ENCODE measurements at places on chromosomes 6 and 20.

GRCh38 chr20:44637522-44638372 lies 13.8 kb downstream of the ADA start:
- no peak for DNase-seq

DNA sequence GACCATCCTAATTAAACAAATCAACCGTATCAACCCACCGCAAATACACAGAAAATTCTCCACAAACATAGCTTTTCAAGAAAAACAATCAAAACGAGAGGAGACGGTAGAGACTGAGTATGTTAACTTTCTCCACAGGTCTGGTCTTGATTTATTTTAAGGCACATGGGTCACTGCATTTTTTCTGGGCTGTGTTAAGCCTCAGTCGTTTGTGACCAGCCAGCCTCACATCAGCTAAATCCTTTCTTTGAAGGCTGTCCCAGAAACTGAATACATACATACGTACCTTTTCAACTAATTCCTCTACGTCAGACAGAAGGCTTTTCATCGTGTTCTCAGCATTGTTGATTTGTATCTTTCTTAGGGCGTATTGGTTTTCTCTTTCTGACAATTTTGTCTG lies 69.4 kb downstream of the LAMA4 start:
- no peak for DNase-seq

- no peak for DNase-seq
These were observed 53.2 kb downstream of the RAMACL start for GRCh38 chr6:166533205-166533824.

- no peak for DNase-seq
These were observed 4.9 kb upstream of the BEND6 start for GRCh38 chr6:56949925-56950495.

GRCh38 chr6:140773276-140773675 lies 1359.4 kb upstream of the GJE1 start:
- DNase-seq, result no peak

DNA sequence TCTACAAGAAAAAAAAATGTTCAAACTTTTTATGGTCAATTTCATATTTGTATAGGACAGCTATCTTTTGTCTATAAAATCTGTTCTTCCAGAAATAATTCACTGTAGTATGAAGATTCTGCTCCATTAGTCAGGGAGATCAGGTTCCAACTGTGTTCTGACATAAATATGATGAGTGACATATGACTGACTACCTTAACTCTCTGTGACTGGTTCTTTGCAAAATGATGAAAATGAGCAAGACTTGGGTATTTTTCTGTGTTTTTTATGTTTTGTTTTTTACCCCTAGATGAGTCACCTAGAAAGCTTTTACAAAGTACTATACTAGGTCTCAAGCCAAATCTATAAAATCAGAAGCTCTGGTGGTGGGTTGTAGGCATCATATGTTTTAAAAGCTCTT lies 229.6 kb downstream of the MMUT start:
- no peak for DNase-seq

GRCh38 chr6:169989594-169989993 lies 238.2 kb downstream of the ERMARD start:
- DNase-seq, result no peak

GRCh38 chr6:111653979-111654378 lies 48.3 kb upstream of the TRAF3IP2 start:
- DNase-seq, result no peak

GRCh38 chr6:52522655-52523054 lies 54.2 kb downstream of the TRAM2 start:
- no peak for DNase-seq

- no peak for DNase-seq
These were observed 23.6 kb downstream of the NTSR1 start for GRCh38 chr20:62732031-62732760.

DNA sequence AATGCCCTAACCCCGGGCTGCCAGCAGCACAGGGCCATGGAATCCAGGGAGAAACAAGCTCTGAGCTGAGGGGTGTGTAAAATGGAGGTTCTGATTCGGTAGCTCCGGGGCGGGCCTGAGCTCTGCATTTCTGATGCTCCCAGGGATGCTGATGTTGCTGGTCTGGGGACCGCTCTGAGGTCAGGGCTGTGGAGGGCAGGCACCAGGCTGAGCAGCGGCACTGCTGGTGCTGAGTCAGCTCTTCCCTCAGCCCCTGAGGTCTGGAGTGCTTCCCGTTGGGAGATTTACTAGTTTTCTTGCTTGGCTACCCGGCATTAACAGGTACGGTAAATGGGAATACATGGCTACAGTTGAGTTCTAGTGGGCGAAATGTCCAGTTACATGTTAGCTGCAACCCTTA lies 18.6 kb upstream of the CST3 start:
- DNase-seq, result no peak

GRCh38 chr6:98958776-98959175 lies 11.0 kb upstream of the FBXL4 start:
- no peak for DNase-seq

DNA sequence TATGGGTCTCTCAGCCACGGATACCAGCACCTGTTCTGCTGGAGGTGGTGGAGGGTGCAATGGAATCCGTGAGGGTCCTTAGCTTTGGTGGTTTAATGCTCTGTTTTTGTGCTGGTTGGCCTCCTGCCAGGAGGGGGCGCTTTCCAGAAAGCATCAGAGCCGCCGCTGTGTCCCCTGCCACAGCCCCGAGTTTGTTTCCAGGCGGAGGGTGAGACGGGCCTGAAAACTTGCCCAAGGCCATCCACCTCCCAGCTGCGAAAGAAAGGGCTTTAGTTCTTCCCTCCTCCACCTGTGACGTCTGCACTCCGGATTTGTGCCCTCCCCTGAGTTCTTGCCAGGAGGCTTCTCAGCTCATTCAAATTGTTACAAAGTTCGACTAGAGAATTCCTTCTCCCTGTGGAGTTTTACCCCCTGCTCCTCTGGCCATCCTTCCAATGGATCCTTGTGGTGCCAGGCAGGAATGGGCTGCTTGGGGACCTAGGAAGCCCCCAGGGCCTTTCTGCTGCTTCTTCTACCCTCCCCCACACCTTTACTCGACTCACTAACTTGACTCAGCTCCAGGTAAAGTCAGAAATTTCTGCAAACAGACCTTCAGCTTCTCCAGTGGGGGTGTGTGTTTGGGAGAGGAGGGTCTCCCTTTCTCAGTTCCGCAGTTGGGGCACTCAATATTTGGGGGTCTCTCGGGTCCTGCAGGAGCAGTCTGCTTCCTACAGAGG lies 873.7 kb downstream of the KIF16B start:
- no peak for DNase-seq

DNA sequence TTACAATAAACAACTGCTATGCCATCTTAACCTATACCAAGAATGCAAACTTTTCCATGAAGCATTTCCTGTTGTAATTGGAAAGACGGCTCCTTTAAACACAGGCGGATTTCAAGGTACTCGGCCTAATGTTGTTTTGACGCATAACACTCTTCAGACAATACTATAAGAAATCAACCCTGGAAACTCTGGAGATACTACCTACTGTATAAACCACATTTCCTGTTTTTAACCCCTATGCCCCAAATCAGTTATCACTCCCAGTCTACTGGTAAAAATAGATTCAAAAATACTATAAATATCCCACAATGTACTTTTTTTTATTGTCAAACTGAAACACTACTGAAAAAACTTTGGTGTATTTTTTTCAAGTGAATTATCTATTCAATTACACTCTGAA lies 118.1 kb downstream of the IRF4 start:
- no peak for DNase-seq

GRCh38 chr6:110329348-110329713 lies 28.8 kb downstream of the METTL24 start:
- DNase-seq, result peak; percentile 40

- peak; percentile 99 for DNase-seq
These were observed 268.4 kb upstream of the IRAK1BP1 start for GRCh38 chr6:78598966-78599365.

DNA sequence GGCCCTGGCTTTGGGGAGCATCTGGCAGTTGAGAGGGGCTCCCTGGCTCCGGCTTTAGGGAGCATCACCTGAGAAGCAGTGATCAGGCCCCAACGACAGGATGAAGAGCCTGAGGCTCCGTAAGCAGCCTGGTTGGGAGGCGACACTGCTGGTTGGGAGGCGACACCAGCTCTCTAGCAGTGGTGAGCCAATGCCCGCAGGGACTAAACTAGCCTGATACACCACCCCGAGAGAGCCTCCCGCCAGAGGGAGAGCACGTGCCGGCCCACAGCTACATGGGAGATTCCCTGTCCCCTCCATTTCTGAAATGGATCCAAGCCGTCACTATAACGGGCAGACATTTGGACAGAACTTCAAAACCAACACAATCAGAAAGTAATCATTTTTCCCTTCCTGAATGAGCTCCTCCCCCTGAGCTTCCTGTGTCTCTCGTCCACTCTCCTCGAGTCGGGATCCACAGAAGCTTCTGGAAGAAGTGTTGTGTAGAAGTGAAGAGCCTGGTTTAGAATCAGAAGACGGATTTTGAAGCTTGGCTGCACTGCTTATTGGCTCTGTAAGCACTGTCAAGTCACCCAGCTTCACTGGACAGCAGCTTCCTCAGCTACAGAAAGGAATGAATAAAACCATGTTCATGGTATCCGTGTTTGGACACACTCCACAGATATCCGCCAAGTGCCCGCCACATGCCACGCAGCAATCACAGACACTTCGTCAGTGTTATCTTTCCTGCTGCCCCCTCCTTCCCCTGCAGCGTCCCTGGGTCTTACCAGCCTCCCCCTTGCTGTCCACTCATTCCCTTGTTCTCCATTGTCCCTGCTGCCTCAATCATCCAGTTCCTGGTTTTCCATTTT lies 199.6 kb downstream of the TTLL2 start:
- DNase-seq, result no peak

DNA sequence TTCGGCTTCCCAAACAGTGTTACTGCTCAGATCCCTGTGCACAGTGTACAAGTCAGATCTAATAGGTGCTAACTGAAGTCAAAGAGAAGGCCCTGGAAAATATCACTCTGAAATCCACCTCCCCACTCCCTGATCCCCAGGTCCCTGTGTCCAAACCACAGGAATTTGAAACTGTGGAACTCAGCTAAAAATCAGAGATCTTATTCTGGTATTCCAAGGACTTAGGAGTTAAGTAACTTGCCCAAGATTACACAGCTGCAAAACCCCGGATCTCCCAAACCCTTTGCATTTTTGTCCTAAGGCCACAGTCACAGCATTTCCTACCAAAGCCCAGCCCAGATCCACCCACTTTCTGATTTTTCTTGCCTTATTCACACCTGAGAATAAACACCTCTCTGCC lies 32.3 kb upstream of the SLC23A2 start:
- no peak for DNase-seq

DNA sequence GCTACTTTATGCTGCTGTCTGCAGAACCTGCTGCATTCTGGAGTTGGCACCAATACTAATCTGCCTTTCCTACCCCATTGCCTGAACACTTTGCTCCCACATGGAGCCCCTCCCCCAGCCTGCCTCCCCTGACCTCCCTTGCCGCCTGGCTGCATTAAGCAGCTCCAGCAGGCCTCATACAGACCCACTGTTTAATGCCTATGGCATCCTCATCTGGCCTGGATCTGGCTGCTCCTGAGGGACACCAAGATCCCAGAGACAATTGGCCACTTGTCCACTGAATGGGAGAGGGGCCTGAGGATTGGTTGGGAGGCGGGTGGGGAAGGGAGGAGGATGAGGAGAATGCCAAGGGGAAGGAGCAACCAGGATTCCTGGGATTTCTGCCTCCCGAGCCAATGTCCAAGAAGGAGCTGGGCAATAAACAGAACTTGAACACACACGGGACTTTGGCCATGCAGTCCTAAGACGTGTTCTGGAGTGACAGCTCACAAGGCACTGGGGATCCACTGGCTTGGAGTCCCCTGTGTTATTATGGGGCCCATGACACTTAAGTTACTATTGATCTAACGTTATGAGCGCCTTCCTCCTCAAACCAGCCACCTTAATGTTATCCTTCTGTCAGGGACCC lies 10.4 kb upstream of the KCNK5 start:
- no peak for DNase-seq

GRCh38 chr6:10550764-10551163 lies 29.6 kb downstream of the GCNT2 start:
- DNase-seq, result no peak

DNA sequence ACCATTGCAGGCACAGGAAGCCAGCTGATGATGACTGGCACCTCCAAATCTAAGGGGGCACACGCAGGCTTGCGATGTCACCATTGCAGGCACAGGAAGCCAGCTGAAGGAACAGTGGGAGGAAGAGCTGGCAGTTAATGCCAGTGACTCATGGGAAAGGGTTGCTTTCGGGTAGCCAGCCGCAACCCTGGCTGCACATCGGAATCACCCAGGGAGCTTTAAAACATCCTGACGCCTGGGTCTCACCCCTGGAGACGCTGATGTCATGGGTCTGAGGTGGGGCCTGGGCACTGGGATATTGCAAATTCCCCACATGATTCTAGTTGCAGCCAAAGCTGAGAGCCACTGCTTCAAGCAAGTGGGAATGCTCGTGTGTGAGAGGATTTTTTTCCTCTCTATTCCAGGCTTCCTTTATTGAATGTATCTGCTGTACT lies 16.1 kb upstream of the CCN6 start:
- DNase-seq, result peak; percentile 76

- DNase-seq, result no peak
These were observed 350.8 kb upstream of the RSPO3 start for GRCh38 chr6:126767711-126768110.

DNA sequence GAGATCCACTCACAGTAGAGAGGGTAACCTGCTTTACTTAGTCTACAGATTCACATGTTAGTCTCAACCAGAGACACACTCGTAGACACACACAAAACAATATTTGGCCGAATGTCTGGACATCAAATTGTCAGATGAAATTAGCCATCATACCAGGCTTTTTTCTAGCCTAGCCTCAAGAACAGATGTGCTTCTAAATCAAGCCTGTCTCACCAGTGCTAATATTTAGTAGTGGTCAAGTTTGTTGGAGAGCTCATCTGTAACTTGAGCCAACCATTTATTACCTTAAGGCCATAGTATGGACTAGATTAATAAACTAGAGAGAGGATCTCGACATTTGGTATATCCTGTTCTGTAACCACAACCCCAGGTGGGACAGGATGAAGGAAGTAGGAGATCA lies 1118.8 kb upstream of the MAP3K7 start:
- no peak for DNase-seq

GRCh38 chr20:59221049-59221706 lies 57.6 kb downstream of the ZNF831 start:
- no peak for DNase-seq

- no peak for DNase-seq
These were observed 56.5 kb upstream of the NRSN1 start for GRCh38 chr6:24069526-24069925.

- DNase-seq, result no peak
These were observed 137.6 kb downstream of the PDSS2 start for GRCh38 chr6:107321793-107322192.

- no peak for DNase-seq
These were observed 201.0 kb downstream of the UST start for GRCh38 chr6:148947621-148948444.

DNA sequence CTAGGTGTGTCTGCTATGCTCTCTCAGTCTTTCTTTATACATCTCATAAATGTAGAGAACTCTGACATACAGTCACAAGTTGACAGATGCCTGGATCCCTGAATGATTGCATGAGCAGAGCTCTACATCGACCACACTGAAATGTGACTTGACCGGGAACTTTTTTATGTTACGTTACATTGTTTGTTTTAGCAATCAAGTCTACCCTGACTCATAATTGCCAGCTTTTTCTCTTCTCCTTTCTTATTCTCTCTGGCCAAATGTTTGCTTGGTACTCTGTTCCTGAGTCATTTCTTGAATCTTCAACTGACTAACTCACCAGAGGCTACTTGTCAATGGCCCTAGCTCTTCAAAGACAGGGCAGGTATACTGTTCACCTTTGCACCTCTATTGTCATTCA lies 213.6 kb upstream of the DTNBP1 start:
- peak; percentile 21 for DNase-seq
